ENCODE measurements at places on chromosomes 3 and 15. TPM values are rescaled to one million over a fixed set of nuclear protein-coding genes. Genes with fewer than 3 reads are reported as not detected.

- no peak overlapping the region for H3K4me3 ChIP-seq
- no peaks in the 10 kb centered on the region for H3K27me3 ChIP-seq
- H3K27ac ChIP-seq = no peak overlapping the region
- H3K4me1 ChIP-seq = no peaks in the 10 kb centered on the region
- H3K36me3 ChIP-seq = no peaks in the 10 kb centered on the region
- no peak for DNase-seq
Observed at GRCh38 chr3:18092726-18093125, 332.4 kb downstream of the SATB1 start.

- H3K27me3 ChIP-seq = no peaks in the 10 kb centered on the region
- peaks cover 47% of the 10 kb centered on the region for H3K4me1 ChIP-seq
- H3K36me3 ChIP-seq = no peaks in the 10 kb centered on the region
- no peak for DNase-seq
- H3K4me3 ChIP-seq = no peak overlapping the region
Observed at GRCh38 chr15:57505056-57505715, 86.5 kb upstream of the MYZAP start.

DNA sequence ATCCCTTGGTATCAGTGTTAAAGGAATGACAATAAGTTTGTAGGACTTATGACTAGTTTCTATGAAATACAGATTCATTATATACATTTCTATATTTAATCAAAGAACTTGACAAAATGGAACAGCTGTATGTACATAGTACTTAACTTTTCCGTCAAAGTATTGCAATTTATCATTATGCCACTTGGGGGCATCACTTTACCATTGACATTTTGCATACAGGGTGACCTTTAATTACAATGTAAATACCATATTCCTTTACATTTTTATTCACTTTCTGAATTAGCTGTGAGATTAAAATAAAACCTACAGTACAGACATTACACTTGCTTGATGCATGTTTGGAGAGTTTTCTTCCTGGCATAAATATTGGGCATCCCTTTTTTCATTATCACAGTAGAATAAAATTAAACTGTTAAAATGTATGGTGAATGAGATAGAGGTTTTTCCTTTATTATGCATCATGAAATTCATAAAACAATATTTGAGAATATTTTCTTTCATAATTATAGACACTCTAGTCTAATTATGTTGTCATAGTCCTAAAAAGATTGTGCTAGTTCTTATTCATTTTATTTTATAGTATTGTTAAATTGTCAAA, 6.9 kb downstream of the NEK11 start:
- no peaks in the 10 kb centered on the region for H3K4me1 ChIP-seq
- H3K4me3 ChIP-seq = no peak overlapping the region
- no peak for DNase-seq

DNA sequence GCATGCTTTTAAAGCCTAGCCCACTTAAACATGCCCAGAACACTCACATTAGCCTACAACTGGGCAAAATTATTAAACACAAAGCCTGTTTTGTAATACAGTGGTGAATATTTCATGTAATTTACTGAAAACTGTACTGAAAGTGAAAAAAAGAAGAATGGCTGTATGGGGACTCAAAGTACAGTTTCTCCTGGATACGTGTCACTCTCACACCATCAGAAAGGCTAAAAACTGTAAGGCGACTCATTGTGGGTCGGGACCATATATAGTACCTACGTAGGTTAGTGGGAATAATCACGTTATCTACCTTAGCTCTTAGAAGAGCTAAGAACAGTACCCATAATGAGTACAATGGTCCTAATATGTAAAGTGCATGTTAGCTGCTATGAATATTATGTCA, 80.2 kb upstream of the SPATA12 start:
- peaks cover 17% of the 10 kb centered on the region for H3K4me1 ChIP-seq
- no peak overlapping the region for H3K4me3 ChIP-seq
- H3K27ac ChIP-seq = peak overlapping the region; percentile 41
- DNase-seq = no peak
- H3K27me3 ChIP-seq = no peaks in the 10 kb centered on the region

- H3K27ac ChIP-seq = no peak overlapping the region
- peaks cover 74% of the 10 kb centered on the region for H3K36me3 ChIP-seq
Observed at GRCh38 chr3:12932347-12932746, 91.0 kb upstream of the RPL32 start.

Gene CPLX3
- not detected for total RNA-seq

Gene CCDC33
- total RNA-seq = 5.9 TPM
